ENCODE measurements at places on chromosomes 1 and 21.

GRCh38 chr1:39165049-39165448 lies 39.4 kb upstream of the MACF1 start:
- DNase-seq = no peak

DNA sequence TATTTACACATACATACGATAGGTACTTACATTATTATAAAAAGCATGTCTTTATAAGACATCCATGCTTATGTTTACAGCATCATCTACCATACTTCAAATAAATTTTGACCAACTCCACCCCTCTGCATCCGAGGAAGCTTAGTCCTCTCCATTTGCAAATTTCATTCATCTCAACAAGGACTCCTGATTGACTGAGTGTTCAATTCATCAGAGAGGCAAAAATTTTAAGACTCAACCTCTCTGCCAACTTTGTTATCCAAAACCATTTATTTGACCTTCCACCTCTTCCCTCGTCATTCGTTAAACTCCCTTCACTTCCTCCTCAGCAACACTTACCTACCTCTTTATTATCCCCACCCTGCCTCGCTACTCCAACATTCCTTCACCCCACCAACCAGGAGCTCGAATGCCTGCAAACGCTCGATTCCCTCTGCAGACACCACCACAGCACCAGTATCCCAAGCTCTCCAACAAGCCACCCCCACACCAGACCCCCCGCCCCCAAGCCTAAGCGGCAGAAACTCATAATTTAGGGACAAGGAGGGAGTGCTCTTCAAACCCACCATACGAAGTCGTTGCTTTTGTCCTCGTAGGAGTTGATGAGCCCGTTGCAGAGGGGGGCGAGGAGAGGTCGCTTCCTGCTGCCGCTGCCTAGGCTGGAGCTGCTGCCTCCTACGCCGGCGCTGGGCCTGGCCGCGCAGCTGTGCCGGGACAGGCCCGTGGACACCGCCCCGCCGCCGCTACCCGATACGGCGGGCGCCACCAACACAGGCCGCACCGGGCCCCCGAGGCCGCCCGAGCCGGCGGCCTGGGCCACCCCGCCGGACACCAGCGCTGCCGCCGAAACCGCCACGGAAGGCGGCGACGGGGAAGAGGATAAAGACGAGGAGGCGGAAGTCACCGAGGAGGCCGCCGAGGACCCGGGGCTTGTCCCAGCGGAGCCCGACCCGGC lies 803 bp downstream of the COP1 start:
- peak; percentile 47 for DNase-seq

- DNase-seq = no peak
These were observed 506.6 kb upstream of the PTBP2 start for GRCh38 chr1:96214982-96215381.

DNA sequence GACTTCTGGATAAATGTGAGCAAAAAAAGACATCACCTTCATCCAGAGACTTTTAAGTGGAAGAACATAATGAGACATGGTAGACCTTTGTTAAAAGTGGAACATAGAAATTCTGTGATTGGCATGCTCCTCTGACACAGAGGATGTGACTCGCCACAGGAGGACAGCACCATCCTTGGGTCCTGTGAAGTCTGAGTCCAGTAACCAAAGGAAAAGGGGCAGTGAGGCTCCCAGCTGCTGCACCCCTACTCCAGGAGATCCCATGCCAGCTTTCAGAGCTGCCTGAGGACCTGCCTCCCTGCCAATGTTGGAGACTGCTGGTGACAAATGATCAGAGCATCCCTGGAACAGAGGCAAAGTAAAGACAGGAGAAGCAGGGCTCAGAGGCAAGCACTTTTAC lies 136.2 kb downstream of the BRINP2 start:
- DNase-seq = no peak

GRCh38 chr1:101960142-101960541 lies 36.6 kb downstream of the OLFM3 start:
- no peak for DNase-seq

DNA sequence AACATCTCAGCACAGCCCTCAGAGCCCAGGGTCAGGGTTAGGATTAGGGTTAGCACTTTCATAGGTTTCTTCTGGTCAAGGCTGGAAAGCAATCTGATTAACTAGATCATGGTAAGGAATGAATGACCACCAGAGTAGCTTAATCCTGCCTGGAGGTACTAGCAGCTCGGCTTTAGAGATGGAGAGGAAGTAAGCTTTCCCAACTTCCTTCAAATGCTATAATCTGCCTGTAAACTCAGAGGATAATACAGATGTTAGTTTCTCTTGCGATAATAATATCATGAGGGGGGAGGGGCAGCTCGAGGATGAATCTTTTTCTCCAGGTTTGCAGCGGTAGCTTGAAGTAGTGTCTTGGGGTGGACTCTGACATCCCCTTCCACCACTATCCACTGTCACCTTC lies 194.9 kb downstream of the HIVEP3 start:
- DNase-seq = no peak

- DNase-seq = no peak
These were observed 8.7 kb downstream of the NPHP4 start for GRCh38 chr1:5983361-5984103.

DNA sequence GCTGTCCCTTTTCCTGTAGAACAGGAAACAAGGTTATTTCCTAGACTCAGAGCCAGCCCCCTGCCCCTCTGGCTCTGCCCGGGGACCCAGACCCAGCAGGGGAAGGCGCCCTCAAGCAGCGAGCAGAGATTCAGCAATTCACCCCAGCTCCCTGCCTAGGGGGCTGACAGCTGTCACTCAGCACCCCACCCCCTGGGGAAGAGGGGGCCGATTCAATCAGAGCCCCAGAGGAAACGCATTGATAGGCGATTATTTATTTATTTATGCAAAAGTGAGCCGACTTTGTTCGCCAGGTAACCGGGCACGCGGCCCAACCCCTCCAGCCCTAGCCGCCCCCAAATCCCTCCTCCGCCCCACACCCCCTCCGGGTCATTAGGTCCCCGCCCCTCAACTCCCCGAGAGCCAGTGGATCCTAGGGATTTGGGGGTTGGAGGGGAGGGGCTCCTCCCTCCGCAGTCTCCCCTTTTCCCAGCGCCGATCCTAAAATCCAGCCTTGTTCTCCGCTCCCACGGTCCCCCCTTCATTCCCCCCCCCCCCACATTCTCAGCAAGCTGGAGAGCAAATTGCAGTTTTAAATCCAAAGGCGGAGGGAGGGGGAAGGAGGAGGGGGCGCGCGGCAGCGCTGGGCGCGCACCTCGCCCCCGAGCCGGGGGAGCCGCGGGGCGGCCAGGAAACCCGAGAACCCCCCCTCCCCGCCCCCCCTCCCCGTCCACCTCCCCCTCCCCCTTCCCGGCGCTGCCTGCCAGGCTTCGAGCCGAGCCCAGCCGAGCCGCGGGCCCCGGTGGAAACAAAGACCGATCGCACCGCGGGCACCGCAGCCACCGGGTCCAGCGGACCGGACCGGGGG lies 1.3 kb downstream of the AHDC1 start:
- DNase-seq = peak; percentile 32

GRCh38 chr1:158646465-158646864 lies 40.0 kb downstream of the SPTA1 start:
- no peak for DNase-seq

DNA sequence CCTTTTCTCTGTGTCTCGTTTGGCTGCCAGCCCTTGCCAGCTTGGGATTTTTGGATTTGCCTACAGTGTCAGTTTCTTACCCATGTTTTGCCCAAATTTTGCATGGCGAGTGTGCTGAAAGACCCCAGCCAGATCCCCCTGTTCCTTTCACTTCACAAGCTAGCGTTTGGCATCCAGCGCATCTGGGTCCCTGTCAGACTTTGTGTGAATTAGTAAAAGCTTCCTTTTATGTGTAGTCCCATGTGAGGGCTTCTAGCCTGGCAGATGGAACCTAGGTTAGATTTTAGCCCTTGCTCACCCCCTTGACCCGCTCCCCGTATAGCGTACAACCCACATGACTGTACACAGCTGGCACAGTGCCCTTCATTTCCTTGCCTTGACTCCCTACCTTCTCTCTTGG lies 22.3 kb upstream of the GALNT2 start:
- DNase-seq = no peak

DNA sequence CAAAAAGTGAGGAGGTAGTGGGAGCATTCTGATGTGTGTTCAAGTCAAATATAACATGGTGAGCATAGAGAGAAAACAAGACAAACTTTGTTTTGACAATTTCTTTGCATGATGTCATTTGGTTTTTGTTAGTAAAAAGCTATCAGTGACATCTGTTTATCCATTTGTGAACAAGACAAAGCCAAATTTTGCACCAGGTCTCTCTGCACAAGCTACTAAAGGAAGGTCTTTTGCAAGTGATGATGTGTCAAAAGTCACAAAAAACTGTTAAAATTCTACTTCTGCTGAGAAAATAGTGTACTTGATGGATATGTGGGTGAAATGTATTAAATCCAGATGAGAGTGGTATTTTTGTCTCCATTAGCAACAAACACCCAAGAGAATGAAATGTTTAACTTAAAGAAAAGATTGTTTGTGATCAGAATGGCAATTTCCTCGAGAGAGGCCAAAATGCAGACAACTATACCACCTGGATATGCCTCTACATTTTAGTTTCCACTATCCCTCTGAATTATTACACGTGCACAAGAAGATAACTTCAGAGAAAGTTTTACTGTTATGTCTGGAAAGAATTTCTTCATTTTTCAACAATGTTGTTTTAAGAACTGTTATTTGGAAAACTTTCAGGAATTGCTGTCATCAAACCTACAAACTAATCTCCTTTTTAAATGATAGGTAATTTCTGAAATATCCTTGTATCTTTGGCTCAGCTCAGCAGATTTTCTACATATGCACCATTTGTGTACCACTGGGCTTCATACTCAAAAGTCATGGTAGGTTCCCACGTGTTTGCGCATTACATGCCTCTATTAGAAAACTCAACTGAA lies 807.4 kb upstream of the ADGRL2 start:
- DNase-seq = no peak

- no peak for DNase-seq
These were observed 60.0 kb upstream of the C1orf105 start for GRCh38 chr1:172360511-172360910.

DNA sequence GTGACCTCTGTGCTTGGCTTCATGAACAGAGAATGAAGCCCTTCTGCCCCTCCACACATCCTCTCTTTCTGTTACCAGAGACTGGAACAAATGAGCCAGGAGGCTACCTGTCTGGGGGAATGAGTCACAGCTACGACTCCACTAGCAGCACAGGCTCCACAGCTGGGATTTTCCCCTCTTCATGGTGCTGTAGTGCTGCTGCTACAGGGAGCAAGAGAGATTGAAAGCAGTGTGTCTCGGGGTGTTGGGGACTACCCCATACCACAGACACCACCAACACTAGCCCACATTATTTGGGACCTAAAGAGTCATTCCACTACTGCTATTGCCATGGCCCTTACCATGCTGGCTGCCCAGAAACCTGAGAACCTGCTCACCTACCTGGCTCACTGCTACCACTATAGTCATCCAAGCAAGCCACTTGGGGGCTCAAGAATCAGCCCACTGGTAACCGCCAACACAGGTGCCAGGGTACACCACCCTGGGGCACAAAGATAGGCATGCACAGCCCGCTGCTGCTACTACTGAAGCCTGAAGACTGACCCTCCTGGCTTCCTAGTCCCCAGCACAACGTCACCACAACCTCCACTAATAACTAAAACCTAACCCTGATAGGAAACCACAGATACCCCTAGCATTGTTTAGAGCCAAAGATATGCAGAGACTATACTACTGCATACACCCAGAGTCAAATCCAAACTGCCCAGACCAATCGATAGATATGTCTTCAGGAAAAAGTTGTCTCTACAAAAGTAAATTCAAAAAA lies 17.7 kb downstream of the CD1E start:
- no peak for DNase-seq

DNA sequence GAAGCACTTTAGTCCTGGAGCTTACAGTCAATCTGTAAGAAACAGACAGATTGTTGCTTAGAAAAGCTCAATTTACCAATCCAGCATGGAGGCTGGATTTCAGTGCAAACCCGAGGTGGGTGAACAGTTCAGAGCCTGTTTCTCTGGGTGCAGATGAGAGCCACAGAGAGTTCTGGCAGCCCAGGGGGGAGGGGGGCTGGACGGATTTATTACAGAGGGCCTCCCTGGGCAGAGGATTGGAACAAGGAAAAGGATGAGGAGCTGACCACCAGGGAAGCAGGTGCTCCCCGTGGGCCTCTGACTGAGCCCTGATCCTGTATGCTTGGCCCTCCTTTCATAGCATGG lies 38.0 kb upstream of the EPS8L3 start:
- DNase-seq = no peak

DNA sequence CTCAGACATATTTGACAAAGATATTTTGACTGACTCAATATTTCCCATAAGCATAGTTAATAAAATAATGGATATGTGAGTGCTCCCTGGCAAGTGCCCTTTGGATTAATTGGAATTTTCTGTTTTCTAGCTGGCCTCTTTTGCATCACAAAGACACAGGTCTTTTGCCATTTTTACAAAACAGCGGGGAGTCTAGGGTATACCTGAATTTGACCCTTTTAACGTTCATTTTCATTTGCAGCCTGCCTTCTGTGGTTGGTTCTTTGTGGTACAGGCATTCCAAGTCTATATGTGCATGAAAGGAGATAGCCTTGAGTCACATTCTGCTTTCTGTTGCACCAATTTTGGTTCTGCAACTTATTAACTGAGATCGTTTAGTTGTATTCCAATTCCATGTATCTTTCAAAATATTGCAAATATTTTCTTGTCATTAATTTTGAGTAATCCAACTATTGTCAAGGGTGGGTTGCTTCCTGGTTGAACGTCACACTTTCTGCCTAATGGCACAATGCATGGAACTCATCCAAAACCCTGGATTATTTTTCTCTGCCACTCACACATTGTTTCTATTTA lies 171.7 kb downstream of the CRB1 start:
- DNase-seq = no peak

GRCh38 chr1:234827656-234828055 lies 217.7 kb upstream of the IRF2BP2 start:
- no peak for DNase-seq

- DNase-seq = no peak
These were observed 17.0 kb downstream of the PRMT6 start for GRCh38 chr1:107073493-107073892.

DNA sequence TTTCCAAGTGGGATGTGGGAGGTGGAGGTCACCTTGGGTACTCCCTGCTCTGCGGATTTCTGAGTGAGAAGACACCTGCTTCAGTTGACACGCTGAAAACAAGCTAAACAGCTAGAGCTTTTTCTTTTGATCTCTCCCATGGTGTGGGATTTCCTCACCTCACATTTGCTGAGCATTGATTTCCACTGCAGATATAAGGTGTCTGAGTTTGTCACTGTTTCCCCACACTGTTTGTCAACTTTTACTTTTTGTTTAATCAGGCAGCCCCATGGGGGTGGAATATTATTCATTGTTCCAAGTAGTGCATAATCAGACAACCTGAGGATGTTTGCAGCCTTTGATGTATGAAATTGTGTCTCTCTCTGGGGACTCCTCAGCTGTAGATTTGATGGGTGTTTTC lies 49.5 kb downstream of the FASLG start:
- peak; percentile 37 for DNase-seq

DNA sequence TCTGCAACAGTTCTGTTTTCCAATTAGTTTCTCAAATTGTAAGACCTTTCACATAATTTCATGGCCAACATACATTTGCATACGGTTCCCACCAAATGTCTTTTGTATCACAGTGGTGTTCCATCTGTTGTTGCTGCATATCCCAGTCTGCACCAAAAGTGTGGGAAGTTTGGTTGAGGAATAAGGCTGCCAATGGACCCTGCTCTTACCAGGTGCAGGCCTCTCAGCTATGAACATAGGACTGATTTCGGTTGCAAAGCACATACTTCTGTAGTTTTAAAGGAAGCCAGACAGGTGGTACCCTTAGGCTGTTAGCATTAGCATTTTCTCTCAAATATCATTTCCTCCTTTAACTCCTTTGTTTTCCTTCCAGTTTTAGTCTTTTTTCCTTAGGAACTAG lies 33.8 kb downstream of the ADGRL4 start:
- no peak for DNase-seq

Data from activated naive CD4-positive, alpha-beta T cell treated with anti-CD3 and anti-CD28 coated beads, Interleukin-2, amount 50 U/mL, for 16 hours (primary cell).